ENCODE measurements at places on chromosomes 3 and 15.

DNA sequence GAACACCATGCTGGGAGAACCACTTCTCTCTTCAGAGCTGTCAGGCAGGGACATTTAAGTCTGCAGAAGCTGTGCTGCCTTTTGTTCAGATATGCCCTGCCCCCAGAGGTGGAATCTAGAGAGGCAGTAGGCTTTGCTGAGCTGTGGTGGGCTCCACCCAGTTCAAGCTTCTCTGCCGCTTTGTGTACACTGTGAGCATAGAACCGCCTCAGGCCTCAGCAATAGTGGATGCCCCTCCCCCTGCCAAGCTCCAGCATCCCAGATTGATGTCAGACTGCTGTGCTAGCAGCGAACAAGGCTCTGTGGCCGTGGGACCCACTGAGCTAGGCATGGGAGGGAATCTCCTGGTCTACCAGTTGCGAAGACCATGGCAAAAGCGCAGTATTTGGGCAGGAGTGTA lies 121.6 kb downstream of the NFKBIZ start:
- DNase-seq, result no peak

GRCh38 chr3:8052659-8053058 lies 449.0 kb upstream of the LMCD1 start:
- DNase-seq, result no peak

DNA sequence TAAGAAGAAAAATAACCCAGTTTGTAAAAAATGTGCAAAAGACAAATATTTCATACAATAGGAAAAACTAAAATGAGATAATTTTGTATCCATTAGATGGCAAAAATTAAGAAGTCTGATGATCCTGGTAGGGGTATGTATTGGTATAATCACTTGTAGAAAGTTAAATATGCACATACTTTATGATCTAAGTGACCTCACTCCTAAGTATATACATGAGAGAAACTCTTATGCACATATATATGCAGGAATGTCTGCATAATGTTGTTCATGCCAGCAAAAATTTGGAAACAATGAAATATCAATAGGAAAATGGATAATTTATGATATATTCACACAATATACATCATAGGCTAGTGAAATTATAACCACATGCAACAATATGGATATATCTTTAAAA lies 33.5 kb downstream of the USP50 start:
- DNase-seq, result no peak

GRCh38 chr3:59191651-59192050 lies 141.8 kb upstream of the CFAP20DC start:
- DNase-seq, result no peak

DNA sequence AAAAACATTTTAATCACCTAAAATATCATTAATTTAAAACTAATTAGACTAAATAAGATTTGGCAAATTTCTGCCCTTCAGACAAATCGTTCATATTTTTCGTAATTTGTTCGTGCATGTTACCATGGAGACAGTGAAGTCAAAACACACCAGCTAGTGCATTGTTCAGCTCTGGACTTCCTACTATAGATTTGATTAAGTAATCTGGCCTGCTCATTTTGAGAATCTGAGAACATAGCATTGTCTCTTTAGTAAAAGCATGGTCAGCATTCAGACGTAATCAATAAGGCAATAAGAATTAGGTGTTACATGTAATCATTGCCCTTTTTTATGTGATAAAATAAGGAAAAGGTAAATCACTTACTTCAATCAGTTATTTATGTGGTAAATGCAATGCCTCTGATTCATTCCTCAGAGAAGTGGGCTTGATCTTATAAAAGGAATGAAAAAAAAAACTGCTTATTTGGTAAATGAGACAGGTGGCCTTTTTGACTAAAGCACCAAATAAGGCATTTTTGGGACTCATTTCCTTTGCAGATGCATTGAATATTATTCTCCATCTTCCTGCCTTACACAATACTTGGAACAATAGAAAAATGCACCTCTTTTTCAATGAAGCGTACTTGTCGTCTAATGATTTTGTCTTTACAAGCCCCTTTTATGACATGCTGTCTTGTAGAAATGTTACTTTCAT lies 84.5 kb upstream of the FNDC3B start:
- DNase-seq, result no peak

GRCh38 chr3:134795746-134796280 lies 753 bp downstream of the EPHB1 start:
- no peak for DNase-seq

GRCh38 chr15:40064231-40064894 lies 25.4 kb upstream of the SRP14 start:
- no peak for DNase-seq

GRCh38 chr15:80500021-80500420 lies 95.8 kb downstream of the ARNT2 start:
- DNase-seq, result no peak

- no peak for DNase-seq
Observed at GRCh38 chr15:36831125-36831903, 251.9 kb downstream of the CDIN1 start.

- no peak for DNase-seq
Observed at GRCh38 chr3:30248423-30248822, 358.0 kb upstream of the TGFBR2 start.

DNA sequence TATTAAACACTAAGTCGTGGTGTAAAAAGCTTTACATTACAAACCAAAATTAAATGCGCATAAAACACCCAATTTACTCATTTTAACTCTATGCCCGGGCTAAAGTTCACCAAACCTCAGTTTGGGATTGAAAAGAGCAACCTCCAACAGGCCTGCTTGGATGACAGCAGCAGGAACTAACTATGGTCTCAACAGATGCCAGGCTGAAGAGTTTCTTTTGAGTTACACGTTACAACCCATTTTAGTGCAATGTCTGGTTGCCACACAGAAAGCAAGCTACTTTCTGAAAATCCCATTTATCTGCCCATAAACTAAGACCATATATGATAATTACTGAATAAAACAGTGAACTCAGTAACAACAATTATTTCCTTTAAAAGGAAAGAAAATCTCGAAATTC lies 2.2 kb downstream of the SATB1 start:
- DNase-seq, result no peak

DNA sequence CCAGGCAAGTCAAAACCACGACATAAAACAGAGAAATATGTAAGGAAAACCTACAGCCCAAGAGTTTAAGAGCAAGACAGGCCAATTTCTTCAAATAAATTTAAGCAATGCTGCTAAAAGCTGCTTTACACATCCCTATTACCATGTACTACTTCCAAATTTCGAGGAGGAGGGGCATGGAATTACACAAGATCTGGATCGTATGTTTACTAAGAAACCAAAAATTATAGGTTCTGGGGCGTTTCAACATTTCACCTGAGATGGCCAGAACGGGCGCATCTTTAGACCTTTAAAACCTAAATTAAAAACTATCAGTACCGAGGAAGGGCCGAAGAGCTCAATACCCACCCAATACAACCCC lies 664 bp upstream of the NR2C2 start:
- no peak for DNase-seq

DNA sequence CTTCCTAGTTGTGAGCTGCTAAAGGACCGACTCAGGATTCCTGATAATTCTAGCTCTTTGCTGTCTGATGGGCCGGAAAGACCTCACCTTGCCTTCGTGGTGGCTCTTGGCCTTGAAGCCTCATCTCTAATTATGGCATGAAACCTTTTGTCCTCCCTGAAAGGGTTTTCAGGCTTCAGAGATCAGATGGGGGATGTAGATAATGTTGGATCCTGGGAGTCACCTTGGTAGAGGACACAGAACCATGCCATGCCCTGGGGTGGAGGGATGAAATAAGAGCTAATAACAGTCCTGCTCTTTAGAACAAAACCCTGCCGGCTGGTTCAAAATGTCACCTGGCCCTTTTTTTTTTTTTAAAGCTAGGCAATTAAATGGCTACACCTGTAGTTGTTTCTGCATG lies 50.8 kb upstream of the SYN2 start:
- no peak for DNase-seq

- no peak for DNase-seq
Observed at GRCh38 chr3:190534986-190535385, 21.1 kb downstream of the IL1RAP start.

DNA sequence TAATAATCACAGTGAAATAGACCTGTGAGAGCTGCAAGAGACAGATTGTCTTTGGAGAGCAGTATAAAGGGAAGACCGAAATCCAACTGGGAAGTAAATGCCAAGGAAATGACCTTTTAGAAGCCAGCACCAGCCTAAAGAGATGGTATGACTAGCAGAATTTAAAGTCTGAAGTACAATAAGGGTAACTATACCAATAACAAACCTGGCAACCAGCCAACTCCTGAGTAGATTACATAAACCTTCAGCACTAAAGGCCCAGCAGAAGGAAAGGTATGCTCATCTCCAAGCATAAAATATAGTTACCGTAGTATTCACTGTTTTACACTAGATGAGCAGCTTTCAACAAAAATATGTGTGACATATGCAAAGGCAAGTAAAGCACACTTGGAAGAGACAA lies 155.1 kb upstream of the SATB1 start:
- DNase-seq, result no peak

- DNase-seq, result no peak
Observed at GRCh38 chr3:61422945-61423673, 138.3 kb upstream of the PTPRG start.

GRCh38 chr3:185711255-185711870 lies 113.5 kb downstream of the IGF2BP2 start:
- DNase-seq, result no peak

DNA sequence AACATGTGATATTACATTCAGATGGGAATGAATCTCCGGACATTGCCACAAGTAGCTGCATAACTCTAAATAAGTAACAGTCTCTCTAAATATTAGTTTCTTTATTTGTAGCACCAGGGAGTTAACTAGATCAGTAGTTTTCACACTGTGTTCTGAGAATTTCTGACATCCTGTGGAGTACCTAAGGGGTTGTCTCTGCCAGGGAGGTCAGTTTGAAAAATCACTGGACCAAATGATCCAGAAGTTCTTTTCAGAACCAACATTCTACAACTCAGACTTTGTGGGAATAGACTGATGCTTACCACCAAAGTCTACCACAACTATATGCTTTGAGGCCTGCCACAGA lies 9.0 kb upstream of the ILDR1 start:
- no peak for DNase-seq

DNA sequence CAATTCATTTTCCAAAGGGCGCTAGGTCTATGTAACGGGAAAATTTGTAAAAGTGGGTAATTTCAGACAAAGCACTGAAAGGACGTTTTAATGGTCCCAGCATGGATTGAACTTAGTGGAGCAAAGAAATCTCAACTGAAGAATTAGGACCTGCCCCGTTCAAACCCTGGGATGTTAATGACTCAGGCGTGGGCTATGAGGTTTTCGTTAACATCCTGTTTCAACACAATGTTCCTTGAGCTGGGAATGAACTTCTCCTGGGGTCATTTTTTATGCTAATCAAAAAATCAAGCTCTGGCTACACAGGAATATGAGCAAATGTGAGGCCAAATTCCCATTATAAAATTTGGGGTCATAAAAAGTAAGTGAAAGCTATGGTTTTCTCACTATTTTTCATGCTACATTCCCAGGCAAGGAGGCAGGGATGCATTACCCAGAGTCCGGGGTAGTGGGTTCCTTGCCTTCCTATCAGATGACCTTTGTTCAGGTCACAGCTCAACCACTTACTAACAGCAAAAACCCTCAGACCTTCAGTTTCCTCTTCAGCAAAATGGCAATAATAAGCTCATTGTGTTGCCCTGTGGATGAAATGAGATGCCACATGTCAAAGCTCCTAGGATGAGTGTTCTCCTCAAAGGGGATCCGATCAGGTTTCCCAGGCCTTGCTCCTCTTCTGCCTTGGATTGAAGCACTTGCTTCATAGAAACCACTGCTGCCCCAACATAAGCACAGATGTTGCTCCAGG lies 271.4 kb downstream of the ARRDC4 start:
- DNase-seq, result no peak

DNA sequence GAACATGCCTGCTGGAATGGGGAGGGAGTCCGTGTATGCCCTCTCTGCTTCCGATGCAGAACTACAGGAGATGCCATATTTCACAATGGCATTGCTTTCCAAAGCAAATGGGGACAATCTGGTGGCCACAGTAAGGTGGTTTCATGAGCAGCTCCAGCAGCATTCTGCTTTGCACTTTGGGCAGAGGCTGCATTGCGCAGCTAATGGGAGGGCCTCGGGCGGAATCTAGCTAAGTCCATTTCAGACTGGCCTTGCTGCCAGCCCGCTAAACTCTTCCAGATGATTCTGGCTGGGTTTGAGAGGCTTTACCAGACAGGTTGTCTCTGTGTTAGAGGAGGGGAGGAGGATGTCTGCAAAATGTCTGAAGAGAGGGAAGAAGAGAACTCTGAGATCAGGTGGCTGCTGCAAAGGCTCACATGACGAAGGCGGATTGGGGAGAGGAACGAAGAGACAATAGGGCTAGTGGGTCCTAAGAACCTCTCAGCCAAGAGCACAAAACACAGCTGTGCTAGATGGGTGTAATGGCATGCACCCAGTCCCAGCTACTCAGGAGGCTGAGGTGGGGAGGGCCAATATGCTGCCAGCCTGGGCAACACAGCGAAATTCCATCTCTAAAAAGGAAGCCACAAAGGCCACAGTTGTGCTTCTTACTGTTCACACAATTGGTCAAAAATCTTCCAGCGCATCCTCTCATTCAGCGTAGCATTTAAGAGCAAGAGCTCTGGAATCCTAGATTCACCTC lies 63.7 kb downstream of the BDH1 start:
- DNase-seq, result no peak

DNA sequence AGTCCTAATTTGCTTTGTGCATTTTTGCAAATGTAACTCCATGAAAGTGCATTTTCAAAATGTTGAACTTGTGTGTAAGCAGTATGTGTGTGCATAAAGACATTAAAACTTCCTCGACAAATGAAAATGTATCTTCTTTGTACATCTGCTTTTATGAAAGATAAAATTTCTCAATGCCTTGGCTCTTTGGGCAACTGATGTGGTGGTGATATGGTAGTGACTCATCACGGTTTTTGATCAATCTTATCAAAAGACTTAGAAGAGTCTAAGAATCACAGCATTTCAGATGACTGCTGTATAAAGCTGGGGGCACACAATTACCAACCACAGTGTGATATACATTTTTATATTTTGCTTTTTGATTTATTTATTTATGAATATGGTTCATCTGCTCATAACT lies 5.4 kb upstream of the MASP1 start:
- no peak for DNase-seq

DNA sequence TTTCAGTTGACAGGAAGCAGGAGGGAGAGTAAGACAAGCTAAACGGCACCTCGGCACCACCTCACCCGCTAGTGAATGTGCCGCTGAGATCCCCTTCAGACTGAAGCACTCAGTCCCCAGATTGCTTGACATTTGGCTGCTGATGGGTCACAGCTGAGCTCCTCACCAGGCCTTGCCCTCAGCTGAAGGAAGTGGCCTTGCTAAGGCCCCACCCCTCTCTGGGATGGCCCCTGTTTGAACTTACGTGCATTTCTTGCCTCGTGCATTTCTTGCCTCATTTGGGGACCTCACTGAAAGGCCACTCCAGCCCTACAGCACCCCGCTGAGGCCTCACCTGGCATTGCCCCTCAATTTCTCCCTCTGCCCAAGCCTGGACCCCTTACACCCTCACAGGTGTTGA lies 39.8 kb downstream of the EOGT start:
- no peak for DNase-seq

GRCh38 chr3:88412346-88412745 lies 262.6 kb downstream of the C3orf38 start:
- no peak for DNase-seq

GRCh38 chr3:87873136-87873535 lies 185.7 kb downstream of the CGGBP1 start:
- DNase-seq, result no peak
